ENCODE measurements at places on chromosomes 2 and 18.

DNA sequence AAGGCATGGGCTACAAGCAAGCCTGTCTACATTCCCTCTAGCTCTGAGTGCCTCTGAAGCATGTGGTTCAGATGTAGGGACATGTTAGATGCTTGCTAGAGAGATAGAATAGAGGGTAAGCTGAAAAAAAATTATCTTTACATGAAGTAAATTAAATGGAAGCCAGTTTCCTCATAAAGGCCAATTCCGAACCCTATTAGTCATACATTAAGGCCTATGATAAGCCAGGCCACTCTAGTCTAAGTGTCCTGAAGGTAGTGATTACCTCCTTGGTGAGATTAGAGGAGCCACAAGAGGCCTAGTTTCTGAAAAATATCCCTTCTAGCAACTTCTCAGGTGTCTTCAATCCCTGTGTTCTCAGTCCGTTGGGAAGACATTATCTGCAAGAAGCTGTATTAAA lies 72.4 kb upstream of the NPAS2 start:
- ATAC-seq, result no peak

DNA sequence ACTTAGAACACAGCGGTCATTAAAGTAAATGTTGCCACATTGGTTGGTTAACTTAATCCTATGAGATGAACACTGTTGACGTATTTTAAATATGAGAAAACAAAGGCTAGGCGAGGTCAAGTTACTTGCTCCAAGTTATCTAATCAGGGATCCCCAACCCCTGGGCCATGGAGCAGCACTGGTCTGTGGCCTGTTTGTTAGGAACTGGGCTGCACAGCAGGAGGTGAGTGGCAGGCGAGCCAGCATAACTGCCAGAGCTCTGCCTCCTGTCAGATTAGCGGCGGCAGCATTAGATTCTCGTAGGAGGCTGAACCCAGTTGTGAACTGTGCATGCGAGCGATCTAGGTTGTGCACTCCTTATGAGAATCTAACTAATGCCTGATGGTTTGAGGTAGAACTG lies 878.9 kb downstream of the CPS1 start:
- ATAC-seq, result no peak

DNA sequence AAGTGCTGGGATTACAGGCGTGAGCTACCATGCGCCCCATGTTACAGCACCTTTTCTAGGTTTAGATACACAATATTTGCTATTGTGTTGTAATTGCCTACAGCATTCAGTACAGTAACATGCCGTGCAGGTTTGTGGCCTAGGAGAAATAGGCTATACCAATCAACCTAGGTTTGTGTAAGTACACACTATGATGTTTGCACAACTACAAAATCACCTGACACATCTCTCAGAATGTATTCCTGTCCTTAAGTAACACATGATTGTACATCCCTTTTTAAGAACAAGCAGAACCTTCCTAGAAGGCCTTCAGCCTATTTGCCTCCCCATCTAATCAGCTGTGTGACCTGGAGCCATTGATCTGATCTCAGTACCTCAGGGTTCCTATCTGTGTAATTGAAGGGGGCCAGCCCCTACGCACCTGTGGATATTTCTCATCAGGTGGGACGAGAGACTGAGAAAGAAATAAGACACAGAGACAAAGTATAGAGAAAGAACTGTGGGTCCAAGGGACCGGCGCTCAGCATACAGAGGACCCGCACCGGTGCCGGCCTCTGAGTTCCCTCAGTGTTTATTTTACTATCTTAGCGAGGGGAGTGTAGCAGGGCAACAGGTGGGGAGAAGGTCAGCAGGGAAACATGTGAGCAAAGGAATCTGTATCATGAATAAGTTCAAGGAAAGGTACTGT lies 18.7 kb upstream of the TMBIM1 start:
- no peak for ATAC-seq

GRCh38 chr2:127810156-127810618 lies 784 bp downstream of the WDR33 start:
- no peak for ATAC-seq

DNA sequence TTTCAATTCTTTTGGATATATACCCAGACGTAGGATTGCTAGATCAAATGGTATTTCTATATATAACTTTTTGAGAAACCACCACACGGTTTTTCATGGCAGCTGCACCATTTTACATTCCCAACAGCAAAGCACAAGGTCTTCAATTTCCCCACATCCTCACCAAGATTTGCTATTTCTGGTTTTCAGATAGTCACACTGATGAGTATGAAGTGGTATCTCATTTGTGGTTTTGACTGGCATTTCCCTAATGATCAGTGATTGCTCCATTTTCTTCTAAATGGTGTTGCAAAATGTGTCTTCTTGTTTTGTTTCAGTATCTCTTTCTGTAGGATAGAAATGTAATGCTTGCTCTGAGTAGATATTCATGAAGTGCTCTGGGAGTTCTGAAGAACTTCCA lies 52.0 kb downstream of the ANKRD44 start:
- peak; percentile 45 for ATAC-seq

DNA sequence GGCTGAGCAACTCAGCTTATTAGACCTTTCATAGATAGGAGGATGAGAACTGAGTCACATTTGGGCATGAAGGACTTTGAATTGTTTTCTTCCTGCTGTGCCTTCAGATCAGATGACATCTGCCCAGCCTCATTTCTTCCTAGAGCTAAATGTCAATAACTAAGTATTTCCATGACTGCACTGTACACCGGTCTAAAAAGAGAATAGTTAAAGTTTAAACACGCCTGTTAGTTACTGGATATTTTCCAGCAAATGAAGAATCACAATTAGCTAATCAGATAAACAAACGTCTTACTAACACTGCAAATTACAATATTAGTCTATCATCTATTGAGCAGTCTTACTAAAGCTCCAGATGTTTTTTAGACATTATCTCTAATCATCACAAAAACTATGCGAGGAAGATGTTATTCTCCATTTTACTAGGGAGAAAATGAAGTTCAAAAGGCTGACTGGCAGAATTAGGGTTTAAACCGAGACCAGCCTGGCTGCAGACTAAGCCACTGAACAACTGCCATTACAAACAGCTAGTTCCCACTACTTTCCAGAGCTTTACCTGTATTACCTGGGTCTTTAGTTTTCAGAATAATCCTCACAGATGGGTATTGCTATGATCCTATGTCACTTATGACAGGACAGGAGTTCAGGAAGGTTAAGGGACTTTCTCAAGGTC lies 69.4 kb upstream of the ZNF397 start:
- ATAC-seq, result peak; percentile 62

DNA sequence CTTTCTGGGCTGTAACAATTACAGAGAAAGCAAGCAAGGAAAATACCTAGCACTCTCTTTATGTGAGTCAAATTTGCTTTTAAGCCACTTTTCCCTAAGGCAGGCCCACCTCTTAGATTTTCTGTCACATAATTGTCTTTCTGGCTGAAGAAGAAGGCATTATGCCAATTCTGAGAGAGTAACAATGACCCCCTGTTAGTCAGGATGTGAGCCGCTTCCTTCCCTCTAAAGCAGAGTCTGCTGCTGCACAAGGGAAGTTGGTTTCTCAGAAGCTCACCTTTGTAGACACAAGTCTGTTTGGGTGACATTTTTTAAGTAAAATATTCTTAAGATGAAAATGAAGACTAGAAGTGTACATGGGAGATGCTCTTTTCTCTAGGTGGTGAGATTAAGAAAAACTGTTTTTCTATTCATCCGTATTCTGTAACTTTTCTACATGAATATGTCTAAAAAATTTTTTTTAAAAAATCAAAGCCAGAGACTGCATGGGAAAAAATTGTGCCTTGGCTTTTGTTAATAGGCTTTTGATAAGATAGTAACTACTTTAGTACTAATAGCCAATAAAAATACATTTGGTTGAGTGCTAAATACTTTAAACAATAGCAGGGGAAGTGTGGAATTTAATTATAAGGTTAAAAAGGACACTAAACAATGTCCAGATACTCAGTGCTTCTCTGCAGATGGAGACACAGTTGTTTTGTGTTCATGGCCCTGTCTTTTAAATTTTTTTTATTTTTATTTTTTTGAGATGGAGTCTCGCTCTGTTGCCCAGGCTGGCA lies 33.4 kb upstream of the VPS54 start:
- ATAC-seq, result no peak

DNA sequence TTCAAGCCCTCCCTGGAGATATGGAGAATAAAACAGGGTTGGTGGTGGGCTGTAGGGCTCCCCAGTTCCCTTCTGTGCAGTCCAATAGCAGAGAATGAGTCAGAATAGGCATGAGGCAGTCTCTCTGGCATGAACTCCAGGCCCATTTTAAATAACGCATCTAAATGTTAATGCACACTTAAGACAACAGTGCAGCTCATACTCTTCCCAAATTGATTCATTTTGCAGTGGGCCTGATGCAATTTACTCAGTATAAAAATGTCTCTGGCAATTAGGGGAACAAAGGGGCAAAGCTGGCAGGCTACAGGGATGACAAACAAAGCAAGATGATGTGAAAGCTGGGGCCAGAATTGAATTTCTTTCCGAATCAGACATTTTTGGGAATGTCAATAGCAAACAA lies 402.8 kb downstream of the CLIP4 start:
- no peak for ATAC-seq

DNA sequence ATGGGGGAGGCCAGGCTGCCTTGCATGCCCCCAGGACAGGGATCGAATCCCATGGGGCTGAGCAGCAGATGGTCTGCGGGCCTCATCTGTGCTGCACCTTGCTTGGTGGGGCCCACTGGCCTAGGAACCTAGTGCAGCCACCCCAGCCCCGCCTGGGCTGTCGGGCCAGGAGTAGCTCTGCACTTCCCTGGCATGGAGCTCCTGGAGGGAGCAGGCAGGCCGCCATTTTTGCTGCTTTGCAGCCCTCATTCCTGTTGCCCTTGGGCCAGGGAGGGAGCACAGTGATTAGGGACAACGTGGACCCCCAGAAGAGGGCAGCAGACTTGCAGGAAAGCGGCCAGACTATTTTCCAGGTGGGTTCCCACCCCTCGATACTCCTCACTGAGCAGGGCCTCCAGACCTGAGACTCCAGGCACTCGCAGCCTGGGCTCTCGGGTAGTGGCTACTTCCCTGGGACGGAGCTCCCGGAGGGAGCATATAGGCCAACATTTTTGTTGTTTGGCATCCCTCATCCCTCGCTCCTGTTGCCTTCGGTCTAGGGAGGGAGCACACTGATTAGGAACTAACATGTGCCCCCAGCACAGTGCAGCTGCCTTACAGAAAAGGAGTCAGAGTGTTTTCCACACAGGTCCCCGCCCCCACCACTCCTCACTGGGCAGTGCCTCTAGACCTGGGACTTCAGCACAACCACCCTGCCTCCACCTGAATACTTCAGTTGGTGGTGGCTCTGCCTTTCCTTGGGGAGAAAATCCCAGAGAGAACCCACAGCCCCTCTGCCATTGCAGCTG lies 99.5 kb downstream of the MAIP1 start:
- ATAC-seq, result no peak

DNA sequence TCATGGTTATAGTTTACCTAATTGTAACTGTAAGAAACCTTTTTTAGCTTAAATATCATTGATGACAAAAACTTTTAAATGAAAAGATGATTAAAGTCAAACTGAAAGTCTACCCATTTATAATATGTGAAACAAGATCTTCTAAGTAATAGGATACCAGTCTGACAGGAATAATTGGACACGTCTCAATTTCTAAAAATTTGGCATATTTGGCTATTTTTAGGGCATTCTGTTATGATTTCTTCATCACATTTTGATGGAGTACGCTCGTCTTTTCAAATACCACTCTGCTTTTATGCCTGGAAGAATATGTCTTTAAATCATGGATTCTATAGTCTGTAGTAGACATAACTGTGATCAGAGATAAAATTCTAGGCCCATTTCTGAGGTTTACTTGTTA lies 1.3 kb downstream of the R3HDM1 start:
- ATAC-seq, result no peak

DNA sequence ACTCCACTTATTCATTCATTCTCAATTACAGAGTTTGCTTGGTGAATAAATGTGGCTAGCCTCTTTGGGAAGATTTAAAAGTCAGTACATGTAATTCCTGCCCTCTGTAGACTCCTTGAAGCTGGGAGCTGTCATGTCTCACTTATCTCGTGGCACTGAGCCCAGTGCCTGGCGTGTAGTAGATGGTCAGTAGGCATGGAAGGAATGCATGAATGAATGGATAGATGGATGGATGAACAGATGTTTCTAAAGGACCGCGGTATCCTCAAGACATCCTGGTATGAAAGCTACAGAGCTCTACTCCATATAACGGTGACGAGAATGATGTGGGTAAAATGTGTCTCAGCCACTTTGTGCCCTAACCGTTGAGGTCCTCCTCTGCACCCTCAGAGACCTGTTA lies 83.0 kb downstream of the MARCO start:
- no peak for ATAC-seq

DNA sequence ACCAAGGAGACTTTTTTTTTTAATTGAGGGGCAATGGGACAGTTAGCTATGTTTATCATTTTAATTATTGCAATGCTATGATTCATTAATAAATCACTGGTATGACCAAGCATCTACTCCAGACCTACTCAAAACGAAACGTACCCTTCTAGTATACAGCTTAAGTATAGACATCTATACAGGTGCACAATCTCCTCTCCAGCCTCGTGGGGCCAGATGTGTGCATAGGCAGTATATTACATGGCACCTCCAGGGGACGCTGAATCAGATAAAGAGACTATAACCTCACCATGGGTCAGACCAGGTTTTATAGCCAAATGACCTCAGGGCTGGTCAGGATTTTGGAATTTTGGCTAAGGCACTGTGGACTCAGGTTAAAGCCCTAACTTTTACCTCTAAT lies 86.6 kb downstream of the SS18 start:
- no peak for ATAC-seq

DNA sequence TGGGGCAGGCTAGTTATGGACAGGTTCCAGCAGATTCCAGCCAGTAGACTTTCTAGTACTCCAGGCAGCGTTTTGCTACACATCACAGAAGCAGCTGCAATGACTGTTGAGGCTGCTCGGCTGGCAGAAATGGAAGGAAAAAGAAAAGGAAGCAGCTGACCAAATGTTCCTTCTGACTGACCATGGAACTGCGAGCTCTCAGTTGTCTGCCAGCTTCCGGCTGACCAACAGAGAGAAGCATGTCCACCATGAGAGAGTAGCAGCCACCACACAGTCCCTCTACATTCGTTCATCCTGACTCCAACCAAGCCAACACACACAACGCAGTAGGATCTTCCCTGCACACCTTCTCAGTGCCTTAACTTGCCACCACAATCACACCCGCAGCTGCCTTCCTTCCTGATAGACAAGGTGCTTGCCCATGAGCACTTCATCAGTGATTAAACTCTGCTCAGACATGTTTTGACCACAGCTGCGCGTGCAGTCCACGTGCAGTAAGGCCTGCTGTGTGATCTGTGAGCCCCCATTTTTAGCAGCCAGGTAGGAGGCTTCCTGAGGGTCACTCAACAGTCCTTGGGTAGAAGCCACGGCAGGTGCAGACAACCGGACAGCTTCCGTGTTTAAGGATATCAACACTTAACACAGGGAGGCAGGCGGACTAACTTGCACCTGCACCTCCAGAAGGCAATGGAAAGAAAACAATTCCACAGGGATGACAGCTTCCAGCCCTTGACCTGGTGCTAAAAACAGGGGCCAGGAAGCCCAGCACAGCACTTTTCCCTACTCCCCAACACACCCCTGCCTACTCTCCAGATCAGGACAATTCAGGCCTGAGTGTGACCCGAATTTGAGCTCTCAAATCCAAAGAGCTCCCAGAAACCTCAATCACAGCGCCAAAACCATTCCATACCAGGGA lies 996 bp downstream of the TGFBRAP1 start:
- ATAC-seq, result peak; percentile 13

All from activated T-helper 17 cell treated with anti-CD3 and anti-CD28 coated beads, Interleukin-2, amount 50 U/mL, for 72 hours (primary cell).